Skin of body (tissue), 3 donors: ENCODE measurements at places on chromosomes 5 and 9.
A peak's percentile ranks its signal among the peaks of the same experiment; 100 is the strongest.

DNA sequence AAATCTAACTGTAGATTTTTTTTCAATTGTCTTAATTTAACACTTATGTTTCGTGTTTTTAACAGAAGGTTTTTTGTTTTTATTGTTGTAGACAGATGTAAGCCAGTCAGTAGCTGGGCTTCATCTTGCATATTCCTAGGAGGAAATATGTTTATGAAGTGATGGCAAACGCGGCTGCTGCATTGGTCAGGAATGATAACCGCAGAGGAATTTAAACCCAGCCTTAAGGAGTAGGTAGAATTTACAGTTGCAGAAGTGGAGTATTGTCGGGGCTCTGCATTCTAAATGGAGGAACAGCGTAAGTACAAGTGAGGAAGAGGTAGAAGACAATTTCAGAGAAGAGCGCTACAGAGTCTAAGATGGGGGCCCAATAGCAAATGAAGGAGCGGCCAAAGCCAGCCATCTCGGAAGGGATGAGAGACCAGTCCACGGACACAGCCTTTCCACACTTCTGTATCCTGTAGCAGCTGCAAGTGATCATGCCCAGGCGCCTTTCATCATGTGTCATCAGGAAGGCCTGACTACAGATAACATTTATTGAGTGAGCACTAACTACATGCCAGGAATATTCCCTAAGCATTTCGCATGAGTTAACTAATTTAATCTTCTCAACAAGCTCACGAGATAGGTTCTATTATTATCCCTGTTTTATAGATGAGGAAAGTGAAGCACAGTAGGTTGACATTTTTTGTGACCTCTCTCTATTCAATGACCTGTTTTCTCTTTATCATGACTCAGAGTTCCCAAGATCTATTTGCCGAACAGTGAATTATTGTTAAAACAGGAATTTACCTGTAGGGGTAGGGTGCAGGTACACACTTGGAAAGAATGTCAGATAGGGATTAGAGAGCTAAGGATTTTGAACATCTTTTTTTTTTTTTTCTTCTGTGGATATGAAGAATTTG is 38.1 kb downstream of the CMYA5 start:
- DNase-seq = no peak

DNA sequence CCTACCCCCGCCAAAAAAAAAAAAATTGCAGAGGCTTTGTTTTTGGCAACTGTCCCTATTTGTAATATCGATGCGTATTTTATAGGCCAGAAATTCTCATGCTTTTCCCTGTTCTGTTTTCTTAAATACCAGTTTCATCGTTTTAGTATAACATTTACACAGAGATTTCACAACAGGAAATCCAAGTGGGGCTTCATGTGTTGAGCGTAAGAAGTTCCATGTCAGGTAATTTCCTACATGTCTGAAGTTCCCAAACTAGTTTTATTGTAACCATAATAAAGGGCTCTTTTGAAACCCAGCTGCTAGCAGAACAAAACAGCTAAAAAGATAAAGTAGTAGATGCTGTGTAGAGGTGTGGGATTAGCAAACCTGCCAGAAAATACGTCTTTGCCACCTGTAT is 4.2 kb downstream of the SMC5 start:
- DNase-seq = no peak

DNA sequence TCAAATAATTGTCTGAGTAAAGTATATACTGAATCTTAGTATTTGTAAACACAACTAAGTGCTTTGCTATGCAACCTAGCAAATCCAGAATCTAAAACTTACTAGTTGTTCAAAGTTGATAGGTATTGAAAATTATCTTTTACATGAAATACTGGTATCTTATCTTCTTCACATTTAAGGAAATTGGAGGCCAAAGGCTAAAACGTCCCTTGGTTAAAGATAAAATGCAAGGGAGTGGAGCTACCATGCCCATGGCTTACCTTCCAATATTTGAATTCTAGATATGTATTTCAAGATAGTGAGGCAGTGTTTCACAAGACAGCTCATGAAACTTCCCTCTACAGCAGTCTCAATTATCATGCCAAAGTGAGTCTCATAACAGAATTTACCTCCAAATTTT is 373.5 kb downstream of the KIAA0825 start:
- DNase-seq = no peak

DNA sequence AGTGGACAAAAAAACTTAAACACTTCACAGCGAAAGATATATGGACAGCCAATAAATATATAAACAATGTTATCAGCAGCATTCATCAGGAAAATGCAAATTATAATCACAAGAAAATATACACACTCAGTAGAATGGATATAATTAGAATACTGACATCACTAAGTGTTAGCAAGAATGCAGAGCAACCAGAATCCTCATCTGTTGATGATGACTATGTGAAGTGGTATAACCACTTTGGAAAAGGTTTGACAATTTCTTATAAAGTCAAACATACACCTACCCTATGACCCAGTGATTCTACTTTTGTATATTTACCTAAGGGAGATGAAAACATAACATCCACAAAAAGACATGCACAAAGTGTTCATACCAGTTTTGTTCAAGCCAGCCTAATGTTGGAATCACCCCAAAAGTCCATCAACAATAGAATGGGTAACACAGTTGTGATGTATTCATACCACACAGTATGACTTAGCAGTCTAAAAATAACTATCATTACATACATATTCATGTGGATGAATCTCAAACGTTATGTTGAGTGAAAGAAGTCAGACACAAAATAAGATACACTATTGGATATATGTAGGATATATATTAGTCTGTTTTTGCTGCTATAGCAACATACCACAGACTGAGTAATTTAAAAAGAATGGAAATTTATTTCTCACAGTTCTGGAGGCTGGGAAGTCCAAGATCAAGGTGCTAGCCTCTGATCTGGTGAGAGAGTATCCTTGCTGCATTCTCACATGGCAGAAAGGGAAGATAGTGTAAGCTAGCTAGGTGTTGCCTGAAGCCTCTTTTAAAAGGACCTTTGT is 148.8 kb upstream of the ADAMTSL1 start:
- DNase-seq = no peak

GRCh38 chr9:69016191-69017096 is 2.5 kb upstream of the PRKACG start:
- DNase-seq = no peak

DNA sequence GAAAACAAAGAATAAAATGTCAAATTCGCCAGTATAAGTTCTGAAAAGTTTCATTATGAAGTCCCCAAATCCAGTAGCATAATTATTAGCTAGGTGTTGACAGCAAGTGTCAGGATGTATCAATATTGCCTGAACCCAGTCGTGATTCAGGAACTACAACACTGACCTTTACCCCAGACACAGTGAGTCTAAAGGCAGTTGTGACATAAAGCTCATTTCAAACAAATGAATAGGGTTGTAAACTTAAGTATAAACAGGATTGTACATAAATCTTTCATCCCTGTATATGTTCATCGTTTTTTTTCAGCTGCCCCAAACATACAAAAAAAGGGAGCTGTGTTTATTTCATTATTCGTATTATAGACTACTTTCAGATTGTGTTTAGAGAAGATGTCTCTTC is 385.7 kb downstream of the PLK2 start:
- DNase-seq = no peak

DNA sequence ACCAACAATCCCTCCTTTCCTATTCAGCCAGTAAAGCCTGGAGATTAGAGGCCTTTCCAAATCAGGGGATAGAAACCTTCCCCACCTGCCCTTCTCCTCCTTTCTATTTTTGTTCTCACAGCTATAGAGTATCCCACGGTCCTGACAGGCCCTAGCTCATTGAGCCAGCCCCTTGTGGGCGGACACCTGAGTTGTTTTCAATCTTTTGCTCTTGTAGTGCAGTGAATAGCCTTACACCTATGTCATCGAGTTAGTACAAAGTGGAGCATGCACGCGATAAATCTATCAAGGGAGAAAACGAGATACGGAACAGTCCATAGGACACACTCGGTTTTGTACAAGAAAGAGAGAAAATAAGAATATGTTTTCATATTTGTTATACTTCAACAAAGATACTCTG is 77.2 kb downstream of the TSPAN17 start:
- DNase-seq = no peak

GRCh38 chr9:134407121-134407779 is 81.0 kb downstream of the RXRA start:
- DNase-seq = peak; percentile 86

DNA sequence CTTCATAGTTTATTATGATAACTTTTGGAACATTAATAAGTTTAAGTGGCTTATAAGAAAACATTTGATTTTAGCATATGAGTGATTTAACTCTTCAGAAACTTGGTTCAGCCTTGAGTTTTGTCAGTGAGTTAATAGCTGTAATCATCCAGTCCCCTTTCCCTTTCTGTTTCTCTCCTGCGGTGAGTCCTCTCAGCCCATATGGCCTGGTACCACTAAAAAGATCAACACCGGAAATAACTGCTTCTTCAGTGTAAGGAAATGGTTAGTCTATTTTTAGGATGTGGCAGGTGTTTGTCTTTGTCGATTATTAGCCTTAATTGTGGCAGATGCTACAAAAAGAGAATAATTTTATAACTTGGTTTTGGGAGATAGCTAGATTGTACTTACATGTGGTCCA is 120.2 kb upstream of the GRHPR start:
- DNase-seq = no peak

DNA sequence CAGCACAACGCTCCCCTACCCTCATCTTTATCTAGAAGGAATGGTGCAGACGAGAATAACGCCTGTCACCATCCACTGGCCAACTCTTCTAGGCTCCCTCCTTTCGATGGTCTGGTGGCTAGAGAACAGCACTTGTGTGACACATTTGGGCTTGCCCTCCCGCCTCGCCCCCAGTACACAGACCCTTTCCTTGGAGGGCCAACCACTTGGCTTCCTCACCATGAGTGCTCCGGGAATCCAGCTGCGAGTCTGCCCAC is 1.4 kb downstream of the GNAQ start:
- no peak for DNase-seq

- DNase-seq = no peak
These were observed 10.2 kb downstream of the CMYA5 start for GRCh38 chr5:79699763-79700400.

GRCh38 chr5:17308326-17309065 is 91.1 kb downstream of the BASP1 start:
- DNase-seq = no peak

DNA sequence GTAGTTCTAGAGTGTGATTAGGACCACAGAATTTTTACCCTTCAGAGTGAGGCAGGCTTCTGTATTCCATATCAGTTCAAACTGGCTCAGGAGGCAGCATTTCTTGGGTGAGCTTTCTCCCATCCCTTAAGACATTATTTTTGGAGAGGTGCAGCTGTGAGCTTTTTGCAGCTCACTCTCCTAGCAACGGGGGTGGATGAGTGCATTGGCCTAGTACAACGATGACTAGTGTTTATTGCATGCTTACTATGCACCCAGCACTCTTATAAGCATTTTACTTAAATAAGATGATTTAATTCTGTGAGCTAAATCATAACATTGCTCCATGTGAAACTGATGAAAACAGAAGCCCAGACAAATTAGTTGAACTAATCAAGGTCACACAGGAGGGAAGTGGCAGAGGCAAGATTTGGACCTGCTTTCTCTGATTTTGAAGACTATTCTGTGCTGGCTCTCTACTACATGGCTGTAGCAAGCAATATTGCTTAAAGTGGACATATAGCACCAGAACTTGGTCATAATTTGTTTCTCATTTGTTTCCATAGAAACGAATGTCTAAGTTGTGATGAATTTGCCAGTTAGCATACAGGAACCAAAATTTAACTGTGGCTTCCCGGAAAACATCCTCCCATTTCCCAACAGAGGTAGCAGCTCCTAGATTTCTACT is 372.1 kb upstream of the RIOK2 start:
- DNase-seq = peak; percentile 7

- DNase-seq = no peak
These were observed 222.7 kb upstream of the PRR16 start for GRCh38 chr5:120241400-120241799.

GRCh38 chr9:102069969-102070368 is 331.5 kb upstream of the GRIN3A start:
- DNase-seq = no peak

DNA sequence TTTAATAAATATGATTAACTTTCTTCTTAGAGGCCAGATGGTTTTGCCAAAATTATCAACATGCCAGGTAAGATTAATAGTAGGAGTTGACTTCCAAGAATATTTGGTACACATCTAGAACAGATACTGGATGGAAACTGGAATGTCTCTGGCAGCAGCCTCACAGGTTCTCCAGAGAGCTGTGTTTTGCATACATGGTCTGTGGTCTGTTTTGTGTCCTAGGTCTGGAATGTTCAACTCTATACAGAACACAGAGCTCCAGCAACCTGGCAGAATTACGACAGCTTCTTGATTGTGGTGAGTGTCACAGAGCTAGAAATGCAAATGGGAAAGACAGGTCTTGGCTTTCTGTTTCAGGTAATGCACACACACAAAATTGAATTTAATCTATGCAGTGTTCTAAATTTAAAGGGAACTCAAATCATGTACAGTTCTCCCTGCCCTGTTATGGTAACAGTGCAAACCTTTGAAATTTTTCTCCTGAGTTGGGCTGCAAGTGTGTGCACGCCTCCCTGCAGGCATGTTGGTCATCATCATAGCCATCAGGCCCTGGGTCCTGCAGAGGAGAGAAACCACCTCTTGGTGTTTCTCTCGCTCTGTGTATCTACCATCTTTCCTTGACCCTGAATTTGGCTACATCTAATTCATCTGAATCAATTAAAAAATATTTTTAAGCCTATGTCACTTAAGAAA is 58.3 kb downstream of the PIK3R1 start:
- DNase-seq = peak; percentile 60

- DNase-seq = no peak
These were observed at the start of gene PCDHGA6 for GRCh38 chr5:141373673-141374317. Gene PCDHGA6 (plus strand): TSS chr5:141373891. CDS start chr5:141374084, 193 bp downstream.

GRCh38 chr9:130927995-130928900 is 10.8 kb downstream of the FIBCD1 start:
- DNase-seq = no peak

- no peak for DNase-seq
These were observed 82.1 kb downstream of the GIN1 start for GRCh38 chr5:103037673-103038455.

DNA sequence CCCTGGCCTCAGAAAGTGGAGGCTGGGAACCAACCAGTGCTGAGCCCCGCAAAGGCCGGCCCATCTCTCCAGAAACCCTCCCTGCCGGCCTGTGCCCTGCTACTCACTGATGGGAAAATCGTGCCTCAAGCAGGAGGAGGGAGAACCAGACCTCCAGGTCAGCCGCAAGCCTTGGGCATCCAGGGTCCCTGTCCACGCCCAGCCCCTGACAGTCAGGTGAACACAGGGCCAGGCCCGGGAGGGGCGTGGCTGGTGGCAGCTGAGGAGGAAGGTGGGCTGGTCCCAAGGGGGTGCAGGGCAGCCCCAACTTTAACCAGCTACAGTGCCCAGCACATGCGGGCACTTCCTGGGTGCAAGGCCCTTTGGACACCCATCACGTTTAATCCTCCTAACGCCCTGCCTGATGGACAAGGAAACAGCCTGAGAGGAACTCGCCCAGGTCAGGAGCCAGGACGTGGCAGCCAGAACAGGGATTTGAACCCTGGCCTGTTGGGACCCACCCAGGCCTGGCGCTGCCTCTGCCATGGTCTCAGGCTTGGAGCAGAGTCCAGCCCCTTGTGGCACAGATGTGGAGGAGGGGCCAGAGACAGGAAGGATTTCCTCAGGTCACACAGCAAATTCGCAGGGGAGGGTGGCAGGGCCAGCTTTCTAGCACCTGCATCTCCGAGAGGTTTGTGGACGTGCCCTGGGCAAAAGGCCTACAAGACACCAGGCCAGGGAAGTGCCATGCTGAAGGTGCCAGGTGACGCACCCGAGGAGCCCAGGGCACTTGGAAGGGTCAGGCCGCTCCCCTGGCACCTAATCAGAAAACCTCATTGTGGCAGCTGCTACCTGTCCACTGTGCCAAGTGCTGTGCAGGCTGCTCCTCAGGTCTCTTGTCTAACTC is 4.5 kb downstream of the RALGDS start:
- DNase-seq = no peak

- DNase-seq = no peak
These were observed 131.1 kb downstream of the CHSY3 start for GRCh38 chr5:130035388-130035787.
